NCI-H2081 (cell line): ENCODE measurements at places on chromosomes 13 and 19.
A peak's percentile ranks its signal among the peaks of the same experiment; 100 is the strongest.

DNA sequence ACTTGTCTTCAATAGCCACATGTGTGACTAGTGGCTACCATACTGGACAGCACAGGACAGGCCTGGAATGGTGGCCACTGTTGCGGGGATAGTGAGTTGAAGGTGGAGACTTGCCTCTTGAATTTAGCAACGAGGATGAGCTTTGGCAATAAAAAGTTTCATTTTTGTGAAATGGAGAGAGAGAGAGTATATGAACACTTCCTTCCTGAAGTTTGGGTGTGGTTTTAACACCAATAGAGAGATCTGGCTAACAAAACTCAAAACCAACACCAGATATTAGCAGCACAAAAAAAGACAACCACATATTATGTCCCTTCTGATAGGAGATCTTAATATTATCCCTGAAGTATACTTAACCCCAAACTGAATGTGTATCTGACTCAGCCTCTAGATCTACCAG is 6.3 kb upstream of the LRFN3 start:
- no peak for DNase-seq

DNA sequence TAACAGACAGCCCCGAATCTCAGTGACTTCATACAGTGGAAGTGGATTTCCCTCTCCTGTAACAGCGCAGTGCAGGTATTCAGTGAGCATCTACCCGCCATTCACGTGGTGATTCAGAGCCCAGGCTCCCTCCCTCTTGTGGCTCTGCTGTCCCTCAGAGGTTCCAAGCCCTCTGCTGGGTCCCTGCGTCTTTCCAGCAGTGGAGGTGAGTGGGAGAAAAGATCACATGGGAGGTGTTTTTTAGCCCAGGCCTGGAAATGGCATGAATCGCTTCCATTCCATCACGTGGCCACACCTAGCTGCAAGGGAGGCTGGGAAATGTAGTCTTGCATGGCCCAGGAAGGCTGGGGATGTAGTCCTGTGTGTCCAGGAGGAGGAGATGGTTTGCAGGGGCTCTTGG is 61.4 kb downstream of the DPF1 start:
- no peak for DNase-seq

DNA sequence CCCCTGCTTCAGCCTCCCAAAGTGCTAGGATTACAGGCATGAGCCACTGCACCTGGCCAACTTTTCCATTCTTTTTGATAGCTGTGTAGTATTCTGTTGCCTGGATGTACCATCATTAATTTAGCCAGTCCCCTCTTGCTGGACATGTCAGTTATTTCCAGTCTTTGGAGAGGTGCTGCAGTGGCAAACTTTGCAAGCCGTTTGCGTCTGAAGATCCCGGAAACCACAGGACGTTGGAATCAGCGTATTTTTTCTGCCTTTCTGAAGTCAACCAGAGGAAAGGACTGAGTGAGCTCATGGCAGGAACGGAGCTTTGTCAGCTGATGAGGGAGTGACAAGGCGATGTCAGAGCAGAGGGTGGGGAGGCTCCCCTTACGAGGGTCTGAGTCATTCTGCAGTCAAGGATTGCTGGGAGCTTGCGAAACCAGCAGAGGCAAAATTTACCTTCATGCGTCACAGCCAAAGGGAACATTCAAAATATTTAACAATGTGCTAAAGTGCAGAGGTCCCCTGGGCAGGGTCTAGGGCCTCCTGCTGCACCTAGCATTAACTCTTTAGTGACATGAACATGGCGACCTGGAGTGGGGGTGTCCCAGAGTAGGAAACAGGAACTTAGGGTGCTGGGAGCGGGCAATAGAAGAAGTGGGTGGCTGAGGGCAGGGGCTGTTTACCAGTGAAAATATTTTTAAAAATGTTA is 5.6 kb downstream of the C5AR1 start:
- no peak for DNase-seq

- no peak for DNase-seq
Observed at GRCh38 chr19:46611776-46612175, 10.6 kb downstream of the CALM3 start.

- no peak for DNase-seq
Observed at GRCh38 chr19:41927497-41928192, 604 bp downstream of the ERFL start.

DNA sequence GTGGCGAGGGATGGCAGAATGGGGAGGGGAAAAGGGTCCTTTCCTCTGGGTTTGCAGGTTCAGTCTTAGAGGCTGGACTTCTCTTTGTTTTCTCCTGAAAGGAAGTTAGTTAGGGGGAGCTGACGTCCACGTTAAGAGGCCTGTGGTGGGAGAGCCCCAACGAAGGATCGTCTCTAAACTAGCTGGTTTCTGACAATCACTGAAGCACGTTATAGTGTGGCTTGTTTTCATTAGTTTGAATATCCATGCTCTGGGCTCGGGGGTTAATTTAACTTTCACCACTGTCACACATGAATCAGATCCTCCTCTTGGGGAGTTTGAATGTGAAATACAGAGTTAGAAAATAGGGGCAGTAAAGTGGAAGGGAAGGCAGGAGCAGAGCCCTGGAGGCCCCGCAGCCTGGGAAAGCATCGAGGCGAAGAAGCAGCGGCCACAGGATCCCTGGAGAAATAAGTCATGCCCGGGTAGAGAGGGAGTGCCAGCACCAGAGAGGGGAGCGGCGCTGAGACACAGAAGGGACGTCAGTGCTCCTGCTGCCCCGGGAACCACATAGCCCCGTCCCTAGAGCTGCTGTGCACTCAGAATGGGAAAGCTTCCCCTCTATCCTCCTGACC is 31.1 kb upstream of the AMER2 start:
- DNase-seq: no peak

- DNase-seq: no peak
Observed at GRCh38 chr13:33740134-33740538, 77.8 kb upstream of the RFC3 start.

GRCh38 chr13:112940236-112940635 is 28.8 kb upstream of the MCF2L start:
- DNase-seq: peak; percentile 30

- DNase-seq: no peak
Observed at GRCh38 chr13:43134868-43135267, 111.5 kb downstream of the DNAJC15 start.

GRCh38 chr13:30145709-30146367 is 161.5 kb downstream of the KATNAL1 start:
- no peak for DNase-seq

DNA sequence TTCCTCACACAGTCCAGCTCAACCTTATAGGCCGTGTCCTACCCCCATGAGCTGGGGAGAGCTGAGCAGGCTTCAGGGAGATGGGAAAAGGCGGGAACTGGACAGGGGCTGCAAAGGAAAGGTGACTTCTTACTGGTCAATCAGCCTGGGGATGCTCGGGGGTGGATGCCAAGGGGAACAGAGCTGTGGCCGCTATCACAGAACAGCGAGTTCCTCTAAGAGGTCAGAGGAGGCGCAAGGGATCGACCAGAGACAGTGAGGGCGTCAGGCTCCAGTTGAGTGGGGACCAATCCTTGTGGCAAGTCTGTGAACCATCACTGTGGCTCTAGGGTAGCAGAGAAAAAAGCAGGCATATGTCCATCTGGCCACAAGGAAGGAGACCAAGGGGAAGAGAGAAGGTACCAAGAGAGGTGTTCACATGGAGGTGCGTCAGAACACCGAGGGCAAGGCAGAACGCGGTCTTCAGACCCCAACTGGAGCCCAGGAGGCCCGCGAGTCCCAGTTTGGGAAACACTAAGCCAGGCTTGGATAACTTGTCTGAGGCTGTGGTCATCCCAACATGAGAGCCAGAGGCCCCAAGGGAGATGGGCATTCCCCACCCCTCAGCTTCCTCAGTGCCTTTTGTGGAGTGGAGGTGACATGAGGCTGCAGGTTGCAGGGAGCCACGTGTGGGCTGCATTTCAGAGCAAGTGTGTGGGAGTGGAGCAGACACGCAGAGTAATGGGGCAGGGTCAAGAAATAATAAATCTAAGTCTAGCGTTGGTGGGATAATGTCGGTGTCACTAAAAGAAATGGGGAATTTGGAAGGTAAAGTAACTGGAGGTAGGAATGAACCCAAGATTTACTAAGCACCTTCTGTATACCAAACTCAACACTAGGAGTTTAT is 3.9 kb downstream of the F10 start:
- DNase-seq: no peak

- DNase-seq: no peak
Observed at GRCh38 chr19:41457241-41457640, 14.3 kb downstream of the ERICH4 start.

DNA sequence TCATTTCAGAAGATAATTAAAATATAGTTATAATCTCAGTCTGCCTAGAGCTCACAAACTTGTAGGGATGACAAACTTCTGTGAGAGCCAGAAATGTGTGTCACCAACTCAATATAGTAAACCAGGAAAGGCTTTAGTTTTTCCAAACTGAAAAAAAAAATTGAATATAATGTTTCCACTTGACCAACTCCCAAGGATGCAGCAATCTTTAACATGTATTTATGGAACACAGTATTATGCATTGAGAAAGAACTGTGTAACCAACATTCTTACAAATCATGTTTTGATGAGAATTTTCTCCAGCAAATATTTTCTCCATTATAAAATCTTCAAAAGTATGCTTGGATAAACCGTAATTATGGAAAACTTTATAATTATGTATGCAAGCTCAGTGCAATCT is 50.1 kb upstream of the KLF12 start:
- no peak for DNase-seq

DNA sequence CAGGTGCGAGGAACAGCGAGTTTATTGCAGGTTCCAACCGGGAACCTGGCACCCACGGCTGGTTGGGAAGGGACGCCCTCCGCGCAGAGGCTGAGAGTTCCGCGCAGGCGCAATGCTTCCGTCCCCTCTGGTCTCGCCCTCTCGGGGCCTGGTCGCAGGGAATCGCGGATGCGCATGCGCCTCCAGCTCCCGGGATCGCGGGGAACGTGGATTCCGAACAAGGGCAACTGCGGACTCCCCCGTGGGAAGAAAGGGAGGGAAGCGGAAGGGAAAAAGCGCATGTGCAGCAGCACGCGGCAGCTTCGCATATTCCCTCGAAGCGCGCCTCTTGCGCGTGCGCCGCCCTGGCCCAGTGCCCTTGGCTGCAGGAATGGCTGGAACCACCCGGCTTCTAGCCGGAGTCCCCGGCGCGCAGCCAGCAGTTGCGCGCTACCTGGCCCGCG is 1.1 kb downstream of the TSSK6 start:
- no peak for DNase-seq

DNA sequence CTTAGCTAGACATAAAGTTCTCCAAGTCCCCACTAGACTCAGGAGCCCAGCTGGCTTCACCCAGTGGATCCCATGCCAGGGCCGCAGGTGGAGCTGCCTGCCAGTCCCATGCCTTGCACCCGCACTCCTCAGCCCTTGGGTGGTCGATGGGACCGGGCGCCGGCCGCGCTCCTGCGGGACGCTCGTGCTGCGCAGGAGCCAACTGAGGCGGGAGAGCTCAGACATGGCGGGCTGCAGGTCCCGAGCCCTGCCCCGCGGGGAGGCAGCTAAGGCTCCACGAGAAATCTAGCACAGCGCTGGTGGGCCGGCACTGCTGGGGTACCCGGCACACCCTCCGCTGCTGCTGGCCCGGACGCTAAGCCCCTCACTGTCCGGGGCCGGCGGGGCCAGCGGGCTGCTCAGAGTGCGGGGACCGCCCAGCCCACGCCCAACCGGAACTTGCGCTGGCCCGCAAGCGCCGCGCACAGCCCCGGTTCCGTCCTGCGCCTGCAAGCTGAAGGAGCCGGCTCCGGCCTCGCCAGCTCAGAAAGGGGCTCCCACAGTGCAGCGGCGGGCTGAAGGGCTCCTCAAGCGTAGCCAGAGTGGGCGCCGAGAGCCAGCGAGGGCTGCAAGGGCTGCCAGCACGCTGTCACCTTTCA is 5.8 kb downstream of the PARP4 start:
- DNase-seq: no peak

DNA sequence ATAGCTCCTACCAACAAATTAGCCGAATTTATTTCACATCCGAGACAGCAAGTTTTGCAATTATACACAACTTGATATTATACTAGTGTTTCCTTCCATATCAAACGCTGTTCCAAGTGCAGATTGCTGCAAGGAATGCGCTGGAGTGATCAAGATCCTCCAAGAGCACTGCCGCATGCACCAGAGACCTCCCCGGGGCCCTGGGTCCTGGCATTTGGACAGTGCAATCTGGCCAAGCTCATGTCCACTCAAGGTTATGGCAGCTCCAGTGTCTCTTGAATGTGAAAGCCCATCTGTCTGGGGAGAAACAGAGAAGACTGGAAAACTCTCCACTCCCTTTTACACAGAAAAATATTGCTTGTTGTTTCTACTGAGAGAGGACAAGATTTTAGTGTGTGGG is 111.9 kb downstream of the HSPH1 start:
- DNase-seq: no peak
